Ovary (tissue), 10 donors: ENCODE measurements at places on chromosomes 6 and 20.

DNA sequence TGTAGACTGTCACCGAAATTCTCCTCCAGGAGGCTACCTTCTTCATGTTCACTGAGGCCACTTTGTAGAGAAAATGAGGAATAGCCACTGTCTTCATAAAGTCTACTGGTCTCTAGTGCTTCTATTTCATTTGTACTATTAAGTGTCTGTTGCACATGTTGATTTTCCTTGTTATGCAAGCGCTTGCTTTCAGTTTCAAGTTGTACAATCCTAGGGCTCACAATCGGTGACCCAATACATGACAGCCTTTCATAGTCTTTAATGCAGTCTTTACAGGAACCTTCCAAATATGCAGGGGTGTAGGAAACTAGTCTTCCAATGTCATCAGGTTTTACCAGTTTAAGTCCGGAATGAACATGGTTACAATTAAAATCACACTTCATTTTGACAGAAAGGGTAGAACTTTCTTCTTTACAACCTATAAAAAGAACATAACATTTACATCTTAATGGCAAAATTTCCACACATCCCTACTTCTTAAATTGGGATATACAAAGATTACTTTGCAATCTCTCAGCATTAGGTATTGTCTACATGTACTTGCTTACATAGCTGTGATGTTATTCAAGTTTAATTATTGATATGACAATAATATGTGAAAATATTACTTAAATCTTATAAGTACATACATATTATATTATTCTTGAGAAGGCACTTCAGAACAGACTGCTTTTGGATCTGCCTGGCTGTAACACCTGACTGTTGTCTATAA lies 7.5 kb downstream of the FBXO5 start:
- no peak for DNase-seq

GRCh38 chr6:113104541-113104940 lies 752.6 kb upstream of the MARCKS start:
- DNase-seq = no peak

GRCh38 chr20:48238326-48238725 lies 453.0 kb upstream of the SULF2 start:
- DNase-seq = no peak

DNA sequence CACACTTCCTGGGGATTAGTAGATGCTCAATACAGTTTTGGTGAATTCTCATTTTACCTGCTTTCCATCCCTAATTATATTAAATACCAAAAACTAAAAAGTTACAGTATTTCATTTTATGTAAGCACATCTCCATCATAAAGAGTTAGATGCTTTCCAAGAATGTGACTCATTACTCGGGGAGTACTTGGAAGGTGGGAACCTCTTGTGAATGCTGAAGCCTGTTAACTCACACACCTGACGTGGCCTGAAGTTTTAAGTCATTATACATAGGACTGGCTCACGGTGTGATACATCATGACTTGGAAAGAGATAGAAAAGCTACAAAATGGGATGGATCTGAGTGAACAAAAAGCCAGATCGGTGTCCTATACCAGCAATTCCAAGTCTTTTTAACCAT lies 2.2 kb upstream of the OSER1 start:
- no peak for DNase-seq

DNA sequence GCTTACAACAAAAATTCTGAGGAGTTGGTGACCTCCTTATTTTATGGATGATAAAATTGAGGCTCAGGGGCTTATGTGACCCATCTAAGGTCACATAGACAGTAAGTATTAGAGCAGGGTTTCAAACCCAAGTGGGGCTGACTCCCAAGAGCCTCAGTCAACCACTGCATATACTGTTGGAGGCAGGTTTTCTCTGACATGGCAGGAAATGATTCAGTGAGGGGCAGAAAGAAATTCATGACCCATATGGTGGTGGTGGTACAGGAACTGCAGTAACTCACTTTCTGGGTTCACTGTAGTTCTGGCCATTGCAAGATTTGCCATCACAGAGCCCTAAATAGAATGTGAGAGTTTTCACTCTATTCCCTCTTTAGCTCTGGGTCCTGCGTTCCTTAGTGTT lies 132.0 kb upstream of the ENPP5 start:
- DNase-seq = no peak

DNA sequence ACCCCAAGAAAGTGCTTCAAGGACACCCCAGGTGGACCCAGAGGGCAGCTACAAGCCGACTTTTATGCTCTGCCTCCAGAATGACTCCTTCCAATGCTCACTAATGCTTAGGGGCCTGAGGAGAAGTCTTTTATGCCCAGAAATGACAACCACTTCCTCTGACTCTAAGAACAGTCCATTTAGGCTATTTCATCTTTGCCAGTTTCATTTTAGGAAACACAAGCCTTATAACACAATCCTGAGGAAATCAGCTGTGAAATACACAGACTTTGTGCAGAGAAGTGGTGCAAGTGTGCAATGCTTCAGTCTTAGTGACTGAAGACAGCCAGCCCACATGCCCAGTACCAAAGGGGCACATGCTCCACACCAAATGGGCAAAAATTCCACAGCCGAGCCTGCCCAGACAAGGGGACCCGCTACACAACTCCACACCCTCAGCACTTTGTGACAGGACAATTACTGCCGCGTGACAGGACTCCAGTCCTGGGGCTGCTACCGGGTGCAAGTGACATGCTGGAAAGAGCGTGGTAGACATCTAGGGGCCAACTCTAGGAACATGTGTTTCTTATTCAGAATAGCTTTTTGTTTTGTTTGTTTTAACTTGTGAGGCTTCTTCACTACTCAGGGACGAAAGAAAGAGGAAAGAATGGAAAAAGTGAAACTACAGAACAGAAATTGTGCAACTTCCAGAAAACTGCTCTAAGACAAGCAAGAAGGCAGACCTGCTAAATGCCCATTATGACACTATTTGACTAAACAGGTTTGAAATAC lies 28.2 kb upstream of the PLAGL1 start:
- no peak for DNase-seq

GRCh38 chr6:16294371-16294770 lies 56.0 kb downstream of the GMPR start:
- DNase-seq = no peak

GRCh38 chr6:42257614-42258013 lies 40.0 kb upstream of the MRPS10 start:
- DNase-seq = no peak

DNA sequence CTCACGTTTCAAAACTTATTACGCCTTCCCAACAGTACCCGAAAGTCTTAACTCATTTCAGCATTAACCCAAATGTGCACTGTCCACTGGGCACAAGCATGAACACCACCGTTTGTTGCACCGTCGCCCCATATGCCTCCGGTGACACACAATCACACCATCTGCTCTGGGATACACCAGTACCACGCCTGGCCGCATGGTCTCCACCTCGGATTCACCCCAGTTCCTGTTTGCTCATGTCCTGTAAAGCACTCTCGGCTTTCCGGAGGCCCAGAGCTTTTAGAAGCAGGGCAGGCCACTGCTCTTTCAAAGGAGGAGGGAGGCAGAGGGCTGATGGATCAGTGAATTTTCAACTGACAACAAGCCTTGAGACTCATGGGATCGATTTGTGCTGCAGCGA lies 1570.0 kb upstream of the DEFB115 start:
- no peak for DNase-seq

- DNase-seq = no peak
Observed at GRCh38 chr6:156645097-156645496, 132.1 kb upstream of the ARID1B start.

DNA sequence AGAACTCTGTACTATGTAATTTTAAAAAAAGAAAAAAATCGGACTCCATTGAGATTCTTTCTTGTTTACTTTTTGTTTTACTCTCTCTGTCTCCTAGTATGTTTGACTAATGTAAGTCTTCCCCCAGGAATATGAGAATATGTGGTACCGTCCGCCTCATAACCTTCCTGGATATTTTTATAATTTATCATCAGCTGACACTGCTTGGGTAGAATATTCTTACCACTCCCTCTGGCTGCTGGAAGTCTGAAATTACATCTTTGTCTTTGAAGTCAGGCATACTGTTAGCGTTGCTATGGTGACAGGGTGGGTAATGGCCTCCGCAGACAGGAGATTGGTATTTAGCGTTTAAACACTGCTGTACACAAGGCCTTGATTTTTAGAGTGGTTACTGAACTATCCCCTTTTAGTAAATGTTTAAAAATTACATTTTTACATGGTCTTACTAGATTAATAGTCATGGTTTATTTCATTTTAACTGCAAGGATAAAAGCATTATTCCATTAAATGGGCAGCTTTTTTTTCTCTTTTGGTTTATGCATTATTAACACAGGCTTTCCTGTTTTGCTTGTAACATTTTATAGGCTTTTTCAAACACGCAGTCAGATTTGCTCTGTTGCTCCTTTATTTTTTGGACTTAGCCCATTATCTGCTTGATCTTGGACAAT lies 176.4 kb downstream of the ARID1B start:
- DNase-seq = no peak
